Effector CD4-positive, alpha-beta T cell (primary cell): ENCODE measurements at places on chromosomes 1 and 21.

DNA sequence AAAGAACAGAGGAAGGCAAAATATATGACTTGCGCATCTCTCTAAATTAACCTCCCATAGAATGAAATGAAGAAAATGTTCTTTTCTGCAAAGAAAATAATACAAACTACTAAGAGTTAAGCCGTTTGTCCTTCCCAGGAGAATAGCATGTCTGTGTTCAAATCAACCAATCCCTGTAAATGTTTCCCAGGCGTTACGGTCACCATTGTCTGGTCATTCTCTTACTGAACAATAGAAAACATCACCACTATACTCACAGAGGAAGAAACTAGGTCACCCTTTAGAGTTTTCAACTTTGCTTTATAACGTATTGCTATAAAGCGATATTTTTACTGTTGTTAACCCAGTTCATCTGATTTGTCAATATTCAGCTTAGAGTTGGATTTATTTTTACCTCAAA lies 34.1 kb downstream of the COL11A1 start:
- DNase-seq, result no peak

GRCh38 chr1:17460219-17460618 lies 20.7 kb upstream of the RCC2 start:
- no peak for DNase-seq

- DNase-seq, result no peak
Measured at GRCh38 chr1:71390518-71390917, 309.7 kb upstream of the ZRANB2 start.

- DNase-seq, result no peak
Measured at GRCh38 chr1:209650454-209650853, 1.8 kb downstream of the LAMB3 start.

GRCh38 chr21:34018185-34018584 lies 55.2 kb upstream of the MRPS6 start:
- DNase-seq, result no peak

DNA sequence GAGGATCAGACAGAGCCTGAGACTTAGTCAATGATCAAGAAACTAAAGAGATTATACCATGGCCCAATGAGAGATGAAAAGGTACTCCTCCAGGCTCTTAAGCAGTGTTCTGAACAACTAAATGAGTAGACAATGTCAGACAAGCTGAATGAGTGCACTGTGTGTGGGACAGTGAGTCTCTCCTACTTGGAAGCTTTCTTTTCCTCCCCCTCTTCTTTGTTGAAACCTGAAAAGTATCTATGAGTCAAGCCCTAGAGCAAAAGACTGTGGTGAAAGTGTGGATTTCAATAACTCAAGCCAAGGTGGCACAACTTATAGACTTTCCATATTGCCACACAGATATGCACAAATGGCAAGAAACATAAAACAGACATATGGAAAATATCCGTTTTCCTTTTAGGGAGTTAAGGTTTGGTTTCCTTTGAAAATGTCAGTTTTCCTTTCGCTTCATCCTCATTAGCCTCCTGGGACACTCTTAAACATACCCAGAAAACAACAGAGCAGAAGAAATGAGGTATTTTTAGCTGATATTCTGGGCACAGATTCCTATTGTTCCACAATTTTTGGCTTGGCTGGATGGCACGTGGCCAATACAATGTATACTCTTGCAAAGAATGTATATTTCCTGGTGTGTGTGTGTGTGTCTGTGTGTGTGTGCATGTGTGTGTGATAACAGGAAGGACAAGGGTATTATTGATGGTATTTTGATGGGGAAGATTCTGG lies 96.6 kb downstream of the LMX1A start:
- DNase-seq, result no peak

GRCh38 chr1:155073377-155074242 lies 5.0 kb upstream of the EFNA3 start:
- no peak for DNase-seq

DNA sequence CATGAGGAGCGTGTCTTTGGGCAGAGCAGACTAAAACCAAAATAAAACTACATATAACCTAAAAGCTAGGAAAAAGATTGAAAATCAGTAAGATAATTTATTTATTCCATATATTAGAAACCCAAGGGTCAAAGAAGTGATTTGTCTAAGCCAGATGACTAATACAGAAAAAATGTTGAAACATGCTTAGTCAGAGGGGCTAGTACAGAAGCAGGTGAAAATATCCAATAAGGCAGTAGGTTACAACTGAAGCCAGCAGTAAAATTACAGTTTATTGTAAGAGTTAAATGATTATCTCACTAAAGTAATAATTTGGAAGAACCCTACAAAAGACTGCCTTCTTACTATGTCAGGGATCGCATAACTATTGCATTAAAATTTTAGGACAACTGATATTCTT lies 1190.9 kb upstream of the PRMT6 start:
- no peak for DNase-seq

GRCh38 chr1:24566236-24566867 lies 10.5 kb downstream of the NCMAP start:
- DNase-seq, result no peak

DNA sequence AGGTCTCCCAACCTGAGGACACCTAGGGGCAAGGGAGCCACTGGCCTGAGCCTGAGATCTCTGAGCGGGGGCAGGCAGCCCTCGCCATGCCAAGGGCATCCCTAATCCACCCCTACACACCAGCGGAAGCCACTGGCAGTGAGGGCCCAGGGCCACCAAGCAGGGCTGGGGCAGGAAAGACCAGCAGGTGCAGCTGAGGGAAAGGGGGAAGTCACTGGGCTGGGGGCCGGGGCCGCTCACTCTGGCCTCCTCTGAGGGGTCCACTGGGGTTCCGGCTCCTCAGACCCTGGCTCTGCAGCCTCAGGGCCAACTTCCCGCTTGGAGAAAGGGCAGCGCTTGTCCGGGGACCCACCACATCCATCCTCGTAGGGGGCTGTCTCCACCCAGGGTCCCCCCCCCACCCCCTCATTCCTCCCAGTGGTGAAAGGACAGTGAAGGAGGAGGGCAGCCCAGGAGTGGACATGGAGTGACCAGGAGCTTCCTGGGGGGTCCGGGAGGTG lies 42.5 kb upstream of the ACTRT2 start:
- no peak for DNase-seq

- DNase-seq, result no peak
Measured at GRCh38 chr1:205237526-205238484, 10.1 kb downstream of the TMCC2 start.

- DNase-seq, result no peak
Measured at GRCh38 chr1:83029916-83030315, 969.0 kb downstream of the TTLL7 start.

DNA sequence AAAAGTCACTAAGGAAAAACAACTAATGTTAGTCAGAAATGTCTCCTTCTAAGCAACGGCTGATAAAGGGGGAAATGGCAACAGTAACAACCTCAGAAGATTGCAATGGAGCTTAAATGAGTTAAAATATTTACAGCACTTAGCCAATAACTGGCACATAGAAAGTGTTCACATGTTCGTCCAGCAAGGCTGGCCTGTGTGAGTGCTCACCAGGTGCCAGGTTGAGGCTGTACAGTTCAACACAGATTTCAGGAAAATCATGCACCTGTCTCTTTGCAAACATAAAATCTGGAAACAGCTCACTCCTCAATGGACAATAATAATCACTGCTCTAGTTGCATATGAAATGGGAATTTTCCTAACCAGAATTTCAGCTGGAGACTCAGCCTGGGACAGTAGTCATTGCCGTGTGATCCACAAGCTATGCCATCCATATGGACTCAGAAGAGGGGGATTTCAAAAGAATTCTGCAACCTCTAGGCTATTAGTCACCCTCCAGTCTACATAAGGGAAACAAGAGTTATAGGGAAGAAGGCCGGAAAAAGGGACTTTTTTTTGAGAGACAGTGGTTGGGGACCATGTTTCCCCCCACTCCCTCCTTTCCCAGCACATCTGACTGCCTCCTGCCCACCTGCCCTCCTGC lies 68.6 kb downstream of the SYDE2 start:
- DNase-seq, result no peak

DNA sequence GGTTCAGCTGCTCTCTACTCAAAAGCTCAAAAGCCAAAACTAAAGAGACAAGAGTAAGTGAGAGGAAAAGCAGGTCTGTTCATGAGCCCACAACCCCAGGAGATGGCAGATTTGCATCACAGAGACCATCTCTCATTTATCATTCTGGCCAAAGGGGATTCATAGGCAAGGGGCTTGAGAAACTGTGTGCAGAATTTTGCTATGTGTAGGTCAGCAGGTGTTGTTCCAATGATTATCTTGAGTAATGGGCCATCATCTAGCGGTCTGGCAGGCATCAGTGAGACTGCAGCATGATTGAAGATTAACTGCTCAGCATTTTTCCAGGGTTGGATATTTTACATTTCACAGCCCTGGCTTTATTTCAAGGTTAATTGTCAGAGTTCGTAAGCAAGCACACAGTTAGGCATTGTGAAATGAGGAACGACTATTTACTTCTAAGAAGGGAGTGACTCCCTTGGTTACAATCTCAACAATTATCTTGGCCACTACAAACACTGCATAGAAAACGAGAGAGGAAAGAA lies 1204.6 kb upstream of the TMPRSS15 start:
- no peak for DNase-seq

GRCh38 chr1:175077356-175078030 lies 9.9 kb downstream of the TNN start:
- DNase-seq, result no peak

DNA sequence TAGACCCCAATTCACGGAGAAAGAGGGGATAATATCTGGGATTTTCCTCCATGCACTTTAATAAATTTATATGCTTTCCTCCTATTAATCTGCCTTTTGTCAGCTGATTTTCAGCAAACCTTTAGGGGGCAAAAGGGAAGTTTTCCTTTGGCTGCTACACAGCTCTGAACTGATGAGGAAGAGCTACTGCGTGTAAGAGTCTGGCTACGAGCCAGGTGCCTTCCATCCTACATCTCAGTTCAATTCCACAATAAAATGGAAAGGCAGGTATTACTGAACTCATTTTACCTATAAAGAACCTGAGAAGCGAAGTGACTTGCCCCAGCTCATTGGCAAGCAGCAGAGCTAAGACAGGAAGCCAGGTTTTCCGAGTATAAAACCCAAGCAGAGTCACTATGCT lies 28.3 kb upstream of the ZNF326 start:
- DNase-seq, result no peak

GRCh38 chr1:248886237-248886895 lies 19.7 kb upstream of the PGBD2 start:
- DNase-seq, result no peak

- no peak for DNase-seq
Measured at GRCh38 chr21:34511787-34512455, at the start of gene KCNE1. Gene KCNE1, minus strand, starts transcription at chr21:34512210. Its CDS starts 62,576 bp downstream, at chr21:34449634.

- no peak for DNase-seq
Measured at GRCh38 chr21:46149205-46149901, 6.0 kb downstream of the FTCD start.

GRCh38 chr1:158961178-158961577 lies 29.8 kb downstream of the PYHIN1 start:
- no peak for DNase-seq

GRCh38 chr1:5885471-5886139 lies 106.6 kb downstream of the NPHP4 start:
- DNase-seq, result no peak

DNA sequence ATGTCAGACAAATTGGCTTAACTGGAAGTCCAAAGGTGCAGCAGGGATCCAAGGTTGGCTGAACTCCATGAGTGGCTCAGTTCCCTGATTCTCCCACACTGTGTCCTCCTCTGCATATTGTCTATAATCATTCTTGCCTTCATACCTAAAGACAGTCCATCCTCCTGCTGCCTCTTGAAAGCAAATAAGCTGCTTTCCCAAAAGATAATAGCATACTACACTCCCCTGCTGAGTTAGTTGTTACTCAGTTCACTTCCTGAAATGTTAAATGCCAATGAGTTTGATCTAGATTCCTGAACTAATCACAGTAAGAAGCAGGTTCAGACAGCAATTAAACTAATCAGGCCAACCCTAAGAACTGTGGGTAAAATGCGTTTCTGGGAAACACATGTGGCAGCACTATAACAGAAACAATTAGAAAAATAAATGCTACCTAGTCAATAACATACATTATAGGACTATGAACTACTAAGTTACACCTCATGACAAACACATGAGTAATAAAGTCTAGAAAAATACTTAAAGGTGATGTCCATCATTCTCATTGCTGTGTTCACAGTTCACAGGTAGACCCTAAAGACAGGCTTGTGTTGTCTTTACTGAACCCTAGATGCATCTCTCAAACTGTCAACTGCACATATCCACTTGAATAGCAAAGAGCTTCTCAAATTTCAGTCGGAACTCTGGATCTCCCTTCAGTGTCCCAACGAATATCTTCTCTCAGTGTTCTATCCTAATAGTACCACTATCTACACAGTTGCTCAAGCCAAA lies 50.8 kb upstream of the BOLA1 start:
- DNase-seq, result no peak
